ENCODE measurements at places on chromosomes 1 and 21.
A peak's percentile ranks its signal among the peaks of the same experiment; 100 is the strongest.

- no peak overlapping the region for H3K27ac ChIP-seq
- DNase-seq, result no peak
- no peaks in the 10 kb centered on the region for H3K27me3 ChIP-seq
- peaks cover 52% of the 10 kb centered on the region for H3K36me3 ChIP-seq
- no peak overlapping the region for H3K4me3 ChIP-seq
These were observed 49.9 kb downstream of the CBS start for GRCh38 chr21:43025636-43026180.

- H3K4me3 ChIP-seq, result no peak overlapping the region
- H3K36me3 ChIP-seq, result no peaks in the 10 kb centered on the region
- no peak for DNase-seq
- no peaks in the 10 kb centered on the region for H3K27me3 ChIP-seq
- H3K27ac ChIP-seq, result no peak overlapping the region
- H3K4me1 ChIP-seq, result no peaks in the 10 kb centered on the region
These were observed 64.4 kb upstream of the FAM20B start for GRCh38 chr1:178961331-178961730.

DNA sequence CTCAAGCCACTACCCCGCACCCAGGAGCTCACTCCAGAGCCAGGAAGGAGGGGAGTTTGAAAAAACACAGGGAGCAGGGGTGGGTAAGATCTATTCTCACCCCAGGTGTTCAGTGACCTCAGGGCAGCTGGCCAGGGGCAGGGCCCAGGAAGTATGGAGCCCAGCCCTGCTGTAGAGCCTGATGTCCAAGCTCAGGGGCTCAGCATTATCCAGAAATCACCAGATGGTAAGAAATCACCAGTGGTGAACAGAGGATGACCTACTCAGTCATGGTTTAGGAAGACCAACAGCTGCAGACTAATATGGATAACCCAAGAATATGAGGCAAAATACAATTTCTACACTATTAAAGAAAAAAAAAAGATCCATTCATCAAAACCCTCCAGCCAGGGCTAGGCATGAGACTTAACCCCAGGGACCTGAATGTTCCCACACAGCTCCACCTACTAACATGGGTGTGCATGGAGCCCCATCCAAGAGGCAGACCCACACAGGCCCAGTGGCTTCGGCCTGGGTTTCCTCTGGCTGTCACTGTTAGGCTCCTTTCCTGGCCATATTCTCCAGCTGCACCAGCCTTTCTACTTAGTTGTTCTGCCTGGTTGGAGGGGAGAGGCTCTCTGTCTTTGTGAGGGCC lies 67.6 kb downstream of the KCNN3 start:
- no peaks in the 10 kb centered on the region for H3K4me1 ChIP-seq
- peaks cover 74% of the 10 kb centered on the region for H3K27me3 ChIP-seq
- no peak overlapping the region for H3K4me3 ChIP-seq
- H3K36me3 ChIP-seq, result no peaks in the 10 kb centered on the region

- no peaks in the 10 kb centered on the region for H3K36me3 ChIP-seq
- no peaks in the 10 kb centered on the region for H3K4me1 ChIP-seq
- no peak overlapping the region for H3K27ac ChIP-seq
- no peaks in the 10 kb centered on the region for H3K27me3 ChIP-seq
- no peak overlapping the region for H3K4me3 ChIP-seq
These were observed 79.2 kb upstream of the SAMD11 start for GRCh38 chr1:844472-845026.

GRCh38 chr1:151013518-151013917 lies 5.3 kb downstream of the PRUNE1 start:
- H3K27ac ChIP-seq, result no peak overlapping the region
- peaks cover 32% of the 10 kb centered on the region for H3K36me3 ChIP-seq
- DNase-seq, result no peak

DNA sequence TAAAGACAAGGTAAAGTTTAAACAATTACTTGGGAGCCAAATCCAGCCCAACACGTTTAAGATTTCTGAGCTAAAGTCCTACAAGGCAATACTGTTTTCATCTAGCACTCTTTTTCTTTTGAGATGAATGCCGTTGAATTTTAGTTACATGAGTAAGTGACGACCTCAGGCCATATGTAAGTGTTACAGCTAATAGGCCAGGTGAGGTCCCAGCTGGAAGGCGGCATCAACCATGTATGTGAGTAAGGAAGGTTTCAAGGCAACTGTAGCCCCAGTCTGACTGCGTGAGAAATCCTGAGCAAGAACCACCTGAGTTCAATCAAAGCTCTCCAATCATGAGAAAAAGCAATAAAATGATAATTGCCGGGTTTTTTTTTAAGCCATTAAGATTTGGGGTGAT lies 41.5 kb upstream of the EGLN1 start:
- no peaks in the 10 kb centered on the region for H3K36me3 ChIP-seq
- no peak for DNase-seq
- H3K27ac ChIP-seq, result no peak overlapping the region

- peaks cover 17% of the 10 kb centered on the region for H3K4me1 ChIP-seq
- H3K36me3 ChIP-seq, result no peaks in the 10 kb centered on the region
- H3K27me3 ChIP-seq, result no peaks in the 10 kb centered on the region
- H3K27ac ChIP-seq, result peak overlapping the region; percentile 73
These were observed 642.1 kb upstream of the ADGRL2 start for GRCh38 chr1:81158592-81158991.

DNA sequence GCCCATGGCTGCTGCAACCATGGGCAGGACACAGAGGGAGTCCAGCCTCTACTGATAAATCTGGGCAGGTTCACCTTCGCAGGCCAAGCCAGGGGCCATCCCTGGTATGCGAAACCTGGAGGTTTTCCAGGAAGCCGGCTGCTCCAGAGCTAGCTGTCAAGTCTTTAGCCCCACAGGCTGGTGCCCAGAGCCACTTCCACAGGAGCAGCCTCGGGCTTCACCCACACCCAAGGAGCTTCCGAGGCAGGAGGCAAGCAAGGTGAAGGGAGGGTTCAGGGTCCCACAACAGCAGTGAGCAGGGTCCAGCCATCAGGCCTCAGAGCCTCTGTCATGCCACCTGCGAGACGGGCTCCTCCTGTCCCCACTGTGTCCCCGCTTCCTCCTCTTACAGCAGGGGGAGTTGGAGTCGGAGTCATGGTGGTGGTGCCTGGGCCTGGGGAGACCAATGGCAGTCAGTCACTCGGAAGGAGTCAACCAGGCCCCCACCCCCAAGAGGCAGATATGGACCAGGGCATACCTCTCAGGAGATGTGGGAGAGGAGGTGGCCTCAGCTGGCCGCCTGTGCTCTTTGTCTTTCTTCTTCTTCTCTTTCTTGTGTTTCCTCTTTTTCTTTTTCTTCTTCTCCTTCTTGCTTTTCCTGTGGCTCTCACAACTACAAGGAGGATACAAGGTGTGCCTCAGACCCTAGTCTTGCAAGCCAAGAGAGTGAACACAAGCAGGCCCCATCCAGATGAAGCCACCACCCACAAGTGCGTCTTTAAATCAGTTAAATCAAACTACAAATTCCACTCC lies 2.1 kb downstream of the C1orf35 start:
- peak; percentile 41 for DNase-seq
- H3K27me3 ChIP-seq, result no peaks in the 10 kb centered on the region
- peak overlapping the region; percentile 87 for H3K4me3 ChIP-seq

GRCh38 chr1:19661721-19662228 lies 2.9 kb upstream of the HTR6 start:
- peak; percentile 44 for DNase-seq
- peaks cover 17% of the 10 kb centered on the region for H3K36me3 ChIP-seq
- peaks cover 14% of the 10 kb centered on the region for H3K27me3 ChIP-seq
- no peak overlapping the region for H3K27ac ChIP-seq
- peaks cover 10% of the 10 kb centered on the region for H3K4me1 ChIP-seq

DNA sequence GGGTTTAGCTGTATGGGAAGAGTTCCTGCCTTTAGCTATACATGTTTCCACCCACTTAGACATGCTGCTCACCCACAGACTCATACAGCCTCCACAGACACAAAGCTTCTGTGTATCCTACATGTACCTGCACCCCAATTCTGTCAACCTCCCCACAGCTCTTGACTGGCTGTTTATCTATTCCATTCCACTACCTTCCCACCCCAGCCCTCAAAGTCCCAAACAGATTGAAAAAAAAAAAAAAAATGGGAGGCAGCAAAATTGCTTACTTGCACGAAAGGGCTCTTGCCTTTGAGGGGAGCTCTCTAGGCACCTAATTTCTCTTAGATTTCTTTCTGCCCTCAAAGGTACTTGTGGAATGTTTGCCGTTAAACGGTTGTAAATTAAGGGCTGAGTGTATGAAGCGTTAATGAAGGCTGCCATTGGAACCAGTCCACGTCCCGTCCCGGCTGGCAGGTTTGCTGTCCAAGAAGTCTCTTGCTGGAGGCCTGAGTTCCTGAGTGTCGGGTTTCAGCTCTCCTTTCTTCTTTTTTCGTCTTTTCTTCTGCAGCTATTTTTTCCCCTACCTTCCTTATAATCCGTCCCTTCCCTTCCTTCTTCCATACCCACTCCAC lies 43.6 kb downstream of the PBX1 start:
- peak overlapping the region; percentile 50 for H3K27ac ChIP-seq
- H3K4me3 ChIP-seq, result peak overlapping the region; percentile 13
- no peaks in the 10 kb centered on the region for H3K36me3 ChIP-seq
- no peaks in the 10 kb centered on the region for H3K27me3 ChIP-seq
- peak; percentile 50 for DNase-seq
- peaks cover 17% of the 10 kb centered on the region for H3K4me1 ChIP-seq

All from MCF 10A (cell line).